HCEC 1CT (cell line): ENCODE measurements at places on chromosomes 2 and 18.

DNA sequence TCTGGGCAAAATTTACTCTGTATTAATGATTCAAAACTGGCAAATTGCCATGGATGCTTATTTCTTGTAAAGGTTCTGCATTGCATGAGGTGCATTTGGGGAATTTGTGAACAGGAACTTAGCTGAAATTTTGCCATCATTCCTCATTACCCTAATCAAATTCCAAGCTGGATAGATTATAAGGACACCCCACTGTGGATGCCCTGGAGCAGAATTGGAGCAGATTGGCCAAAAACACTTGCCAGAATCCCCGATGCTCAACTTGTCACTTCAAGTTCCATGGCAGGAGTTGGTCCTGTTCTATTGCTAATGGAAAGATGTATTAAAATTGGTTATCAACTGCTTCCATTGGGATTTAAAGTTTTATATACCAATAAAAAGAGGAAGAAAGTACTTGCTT lies 237.9 kb downstream of the CCDC102B start:
- DNase-seq: no peak

GRCh38 chr18:27950648-27951228 lies 226.2 kb downstream of the CDH2 start:
- no peak for DNase-seq

- DNase-seq: peak; percentile 66
Measured at GRCh38 chr2:232444409-232445148, 11.4 kb upstream of the ALPI start.

- DNase-seq: no peak
Measured at GRCh38 chr2:49978341-49978740, 824.0 kb upstream of the FSHR start.

GRCh38 chr2:28982381-28982950 lies 1.4 kb downstream of the TOGARAM2 start:
- DNase-seq: no peak

- no peak for DNase-seq
Measured at GRCh38 chr18:63067939-63068338, 251.6 kb downstream of the BCL2 start.

- no peak for DNase-seq
Measured at GRCh38 chr2:98924910-98925309, 11.1 kb downstream of the CRACDL start.

DNA sequence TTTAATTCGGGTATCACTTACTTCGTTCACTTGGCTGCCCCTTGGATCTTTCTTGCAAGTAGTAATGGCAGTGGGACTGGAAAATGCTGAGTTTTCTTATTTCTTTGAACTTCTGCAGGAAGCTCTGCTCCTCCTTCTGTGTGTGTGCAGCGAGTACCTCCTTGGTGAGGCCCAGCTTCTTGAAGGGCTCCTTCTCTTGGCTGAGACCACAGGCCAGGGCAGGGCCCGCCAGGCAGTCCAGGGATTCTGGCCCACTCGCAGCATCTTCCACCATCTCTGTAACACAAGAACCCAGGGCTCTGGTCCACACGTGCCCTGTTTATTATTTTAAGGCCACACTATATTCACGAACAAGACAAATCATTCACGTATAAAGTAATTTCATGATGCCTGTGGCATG lies 15.8 kb upstream of the HES6 start:
- DNase-seq: no peak

DNA sequence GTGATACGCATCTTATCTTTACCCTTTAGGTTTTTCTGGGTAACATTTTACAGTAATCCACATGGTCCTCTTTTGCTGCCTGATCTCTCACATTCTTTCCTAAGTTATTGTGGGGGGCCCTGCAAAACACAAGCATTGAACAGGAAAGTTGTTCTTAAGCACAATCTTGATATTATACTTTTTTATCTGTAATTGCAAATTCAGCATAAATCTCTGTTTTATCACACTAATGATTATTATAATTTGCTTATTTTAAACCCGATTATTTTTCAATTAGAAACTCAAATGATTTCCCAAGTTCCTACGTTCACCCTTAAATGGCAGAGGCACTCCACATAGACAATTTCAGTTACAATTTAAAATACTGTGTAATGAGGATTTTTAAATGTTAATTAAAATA lies 386.0 kb upstream of the GYPC start:
- no peak for DNase-seq

GRCh38 chr2:182906454-182906853 lies 40.0 kb upstream of the FRZB start:
- no peak for DNase-seq

DNA sequence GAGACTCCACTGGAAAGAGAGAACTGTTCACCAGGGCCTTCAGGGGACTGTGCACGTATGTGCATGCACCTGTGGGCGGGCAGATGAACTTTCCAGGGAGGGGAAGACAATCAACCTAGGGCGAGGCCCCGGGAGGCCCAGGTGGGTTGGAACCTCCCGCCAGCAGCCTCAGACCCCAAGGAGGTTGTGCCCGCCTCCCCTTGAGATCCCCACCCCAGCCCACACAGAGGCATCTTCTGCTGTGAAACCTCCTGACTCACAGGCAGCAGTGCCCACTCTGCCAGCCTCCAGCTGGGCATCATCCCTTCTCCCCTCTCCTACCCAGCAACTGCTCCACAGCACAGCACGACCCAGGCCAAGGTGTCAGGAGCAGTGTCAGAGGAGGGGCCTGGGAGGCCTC lies 54.4 kb downstream of the FAM178B start:
- DNase-seq: no peak

DNA sequence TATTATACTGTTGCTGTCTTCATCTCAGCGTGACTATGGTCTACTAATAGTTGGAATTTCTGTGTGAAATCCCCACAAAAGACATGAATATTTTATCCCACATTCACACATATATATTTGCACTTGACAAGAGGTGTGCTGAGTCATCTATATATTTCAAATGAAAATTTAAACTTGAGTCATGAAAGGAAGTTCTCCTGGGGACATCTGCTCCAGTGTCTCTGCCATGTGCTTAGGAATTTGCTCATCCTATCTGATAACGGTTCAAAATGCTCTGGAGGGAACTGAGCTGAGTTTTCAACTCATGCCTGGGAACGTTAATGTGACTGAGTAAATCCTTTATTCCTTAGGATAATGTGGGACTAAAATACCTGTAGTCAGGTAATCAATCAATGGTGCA lies 326.2 kb upstream of the MEX3C start:
- no peak for DNase-seq

DNA sequence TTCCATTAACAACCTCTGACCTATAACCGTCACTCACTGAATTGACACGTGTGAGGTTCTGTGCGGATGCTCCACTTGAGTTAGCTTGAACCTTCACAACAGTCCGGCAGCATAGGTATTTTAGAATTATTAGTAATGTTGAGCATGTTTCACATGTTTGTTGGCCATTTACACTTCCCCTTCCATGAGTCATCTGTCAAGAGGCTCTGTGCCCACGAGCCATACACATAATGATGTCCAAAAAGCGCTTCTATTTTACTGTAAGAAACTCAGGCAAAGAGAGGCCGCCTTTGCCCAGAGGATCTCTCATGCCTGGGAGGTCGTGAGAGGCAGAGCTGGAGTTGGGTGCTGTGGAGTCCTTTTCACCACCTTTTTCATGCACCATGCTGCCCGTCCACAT lies 28.9 kb upstream of the TMEM214 start:
- DNase-seq: peak; percentile 62

GRCh38 chr18:26429535-26430226 lies 118.7 kb downstream of the KCTD1 start:
- DNase-seq: peak; percentile 86

DNA sequence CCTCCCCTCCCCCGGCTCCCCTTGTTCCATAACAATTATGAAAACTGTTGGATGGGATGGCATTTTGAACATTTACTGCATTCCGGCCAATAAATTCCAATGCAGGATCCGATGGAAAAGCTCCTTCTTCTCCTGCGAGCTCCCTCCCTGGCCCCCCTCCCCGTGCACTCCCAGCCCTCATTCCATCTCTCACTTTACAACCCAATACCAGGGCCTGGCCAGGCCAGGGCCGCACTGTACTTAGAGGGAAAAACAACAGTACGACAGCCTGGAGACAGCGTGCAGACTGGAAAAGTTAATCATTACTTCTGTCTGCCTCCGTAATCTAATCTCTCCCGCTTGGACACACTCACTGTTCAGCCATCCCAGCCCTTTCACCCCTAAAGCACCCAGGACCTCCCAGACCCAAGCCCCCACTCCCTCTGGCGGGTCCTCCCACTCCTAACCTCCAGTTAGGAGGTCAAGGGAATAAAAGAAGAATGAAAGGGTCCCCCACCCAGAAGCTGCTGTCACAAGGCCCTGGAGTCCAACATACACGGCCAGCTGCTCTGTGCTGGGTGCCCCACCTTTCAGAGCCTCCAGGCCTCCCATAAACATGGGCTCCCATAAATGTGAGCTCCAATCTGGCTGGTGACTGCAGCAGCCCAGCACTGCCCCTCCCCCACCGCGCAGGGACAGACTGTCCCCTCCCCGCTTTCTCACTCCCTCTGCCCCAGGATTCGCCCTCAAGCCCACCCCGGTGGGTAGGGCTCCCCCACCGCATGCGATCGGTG lies 20.6 kb downstream of the SMAD7 start:
- DNase-seq: peak; percentile 36

GRCh38 chr2:73386342-73386868 lies 769 bp downstream of the ALMS1 start:
- no peak for DNase-seq

DNA sequence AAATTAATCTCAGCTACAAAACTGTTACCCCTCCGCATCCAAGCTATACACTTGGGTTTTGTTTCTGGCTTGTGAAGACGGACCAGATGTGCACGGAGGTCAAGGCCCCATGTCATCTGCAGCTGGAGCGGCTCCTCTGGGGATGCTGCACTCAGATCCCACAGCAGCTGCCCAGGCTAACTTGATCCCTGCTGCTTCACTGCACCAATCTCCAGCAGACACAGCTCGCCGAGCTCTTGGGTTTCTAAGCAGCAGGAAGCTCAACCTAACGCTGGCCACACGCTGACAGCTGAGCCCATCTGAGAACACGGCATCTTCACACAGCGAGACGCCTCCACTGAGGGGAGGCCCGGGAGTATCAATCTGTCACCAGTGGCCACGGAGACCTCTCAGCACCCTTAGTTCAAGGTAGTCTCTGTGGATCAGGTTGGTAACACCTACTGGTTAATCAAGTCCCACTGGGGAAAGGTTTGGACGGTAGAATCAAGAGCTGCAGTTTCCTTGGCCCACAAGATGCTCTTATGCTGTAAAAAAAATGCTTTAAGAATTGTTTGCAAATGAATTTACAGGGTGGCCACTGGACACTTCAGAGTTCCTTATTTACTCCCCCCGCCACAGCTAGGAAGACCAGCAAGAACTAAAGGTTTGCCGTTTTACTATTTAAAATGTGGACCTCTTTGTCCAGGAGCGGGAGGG lies 67.5 kb downstream of the EMILIN2 start:
- DNase-seq: no peak

GRCh38 chr2:96715658-96716057 lies 24.2 kb downstream of the LMAN2L start:
- no peak for DNase-seq

DNA sequence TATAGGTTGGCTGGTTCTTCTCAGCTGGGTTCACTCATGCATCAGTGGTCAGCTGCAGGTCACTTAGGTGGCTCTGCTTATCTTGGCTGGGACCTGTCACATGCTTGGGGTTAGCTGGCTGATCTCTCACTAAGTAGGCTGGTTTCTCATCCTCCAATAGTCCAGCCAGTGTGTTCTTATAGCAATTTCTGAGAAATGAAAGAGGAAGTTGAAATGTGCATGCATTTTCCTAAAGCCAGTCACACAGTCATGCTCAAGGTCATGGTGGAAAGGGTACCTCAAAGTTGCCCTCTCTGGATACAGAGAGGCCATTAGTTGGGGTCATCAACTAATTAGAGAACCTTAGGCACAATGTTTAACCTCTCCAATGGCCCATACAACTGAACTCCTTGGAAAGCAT lies 64.4 kb downstream of the KLHL29 start:
- DNase-seq: no peak

- no peak for DNase-seq
Measured at GRCh38 chr2:145592361-145592760, 1072.4 kb upstream of the ZEB2 start.

GRCh38 chr18:32049393-32050171 lies 31.0 kb downstream of the RNF125 start:
- DNase-seq: no peak

DNA sequence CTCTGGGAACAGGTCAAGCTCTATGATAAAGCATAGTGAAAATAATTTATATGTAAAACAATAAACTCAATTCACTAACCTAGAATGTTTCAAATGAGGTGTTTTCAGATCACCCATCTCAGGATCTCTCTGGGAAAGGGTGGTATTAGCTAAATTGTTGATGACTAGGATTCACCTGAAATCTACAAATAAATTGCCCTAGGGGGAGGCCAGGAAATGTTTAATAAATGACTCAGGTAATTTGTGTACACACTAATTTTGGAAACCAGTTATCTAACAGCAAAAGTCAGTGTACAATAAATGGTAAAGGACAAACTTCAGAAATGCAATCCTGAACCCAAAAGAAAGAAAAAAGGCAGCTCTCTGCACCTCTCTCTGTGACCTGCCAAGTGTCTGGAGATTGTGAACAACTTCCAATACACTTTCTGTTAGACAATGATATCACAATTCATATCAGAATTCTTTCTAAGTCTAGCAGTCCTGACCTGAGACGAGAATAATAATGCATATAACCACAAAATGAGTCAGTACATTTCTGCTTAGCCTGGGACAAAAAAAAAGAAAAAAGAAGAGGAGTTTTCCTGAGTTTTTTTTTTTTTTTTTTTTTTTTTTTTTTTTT lies 760.0 kb downstream of the EPHA4 start:
- DNase-seq: no peak

- peak; percentile 55 for DNase-seq
Measured at GRCh38 chr2:126971481-126972278, 73.0 kb downstream of the TEX51 start.

GRCh38 chr2:118668431-118669424 lies 178.7 kb downstream of the EN1 start:
- DNase-seq: peak; percentile 80

DNA sequence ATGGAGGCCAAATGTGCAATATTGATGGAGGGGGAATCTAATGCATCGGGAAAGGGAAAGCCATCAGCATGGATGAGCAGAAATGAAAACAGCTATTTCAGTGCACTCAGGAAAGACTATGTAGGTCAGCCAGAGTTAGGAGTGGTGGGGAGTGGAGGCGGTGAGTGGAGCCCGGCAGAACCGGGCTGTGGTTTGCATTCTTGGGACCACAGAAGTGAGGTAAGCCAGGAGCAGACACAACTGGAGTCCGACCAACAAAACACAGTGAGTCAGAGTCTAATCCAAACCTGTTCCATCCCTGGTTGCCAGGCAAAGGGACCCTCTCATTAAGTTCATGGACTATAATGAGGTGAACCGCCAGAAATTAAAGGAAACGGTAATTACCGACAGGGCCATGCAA lies 61.1 kb upstream of the RAB12 start:
- DNase-seq: no peak

GRCh38 chr2:217899231-217900009 lies 103.4 kb downstream of the TNS1 start:
- peak; percentile 90 for DNase-seq
